ENCODE measurements at places on chromosomes 4 and X.

GRCh38 chr4:37656649-37657048 lies 29.5 kb downstream of the RELL1 start:
- DNase-seq, result no peak

GRCh38 chr4:139562067-139562684 lies 6.2 kb upstream of the SETD7 start:
- DNase-seq, result no peak

DNA sequence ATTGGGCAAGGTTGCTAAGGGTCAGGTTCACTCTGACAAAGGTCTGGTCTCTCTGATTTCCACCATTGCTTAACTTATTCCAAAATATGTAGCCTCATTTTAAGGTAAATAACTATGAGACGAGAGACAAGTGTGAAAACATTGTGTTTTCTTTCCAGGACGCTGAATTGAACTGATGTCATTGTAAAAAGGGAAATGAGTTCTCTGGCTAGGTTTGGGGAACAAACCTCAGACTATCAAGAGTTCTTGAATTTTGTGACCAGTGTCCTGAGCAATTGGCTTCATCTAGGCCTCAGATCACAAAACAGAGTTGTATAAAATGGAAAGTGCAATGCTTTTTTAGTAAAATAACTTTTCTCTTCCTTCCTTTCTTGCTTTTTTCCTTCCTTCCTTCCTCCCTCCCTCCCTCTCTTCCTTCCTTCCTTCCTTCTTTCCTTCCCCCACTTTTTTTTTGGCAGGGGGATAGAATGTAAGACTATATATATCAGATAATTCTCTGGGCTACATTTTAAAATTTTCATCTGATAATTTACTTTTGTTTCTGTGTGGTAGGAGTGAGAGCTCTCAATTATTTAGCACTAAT lies 30.8 kb upstream of the CXCL8 start:
- no peak for DNase-seq

DNA sequence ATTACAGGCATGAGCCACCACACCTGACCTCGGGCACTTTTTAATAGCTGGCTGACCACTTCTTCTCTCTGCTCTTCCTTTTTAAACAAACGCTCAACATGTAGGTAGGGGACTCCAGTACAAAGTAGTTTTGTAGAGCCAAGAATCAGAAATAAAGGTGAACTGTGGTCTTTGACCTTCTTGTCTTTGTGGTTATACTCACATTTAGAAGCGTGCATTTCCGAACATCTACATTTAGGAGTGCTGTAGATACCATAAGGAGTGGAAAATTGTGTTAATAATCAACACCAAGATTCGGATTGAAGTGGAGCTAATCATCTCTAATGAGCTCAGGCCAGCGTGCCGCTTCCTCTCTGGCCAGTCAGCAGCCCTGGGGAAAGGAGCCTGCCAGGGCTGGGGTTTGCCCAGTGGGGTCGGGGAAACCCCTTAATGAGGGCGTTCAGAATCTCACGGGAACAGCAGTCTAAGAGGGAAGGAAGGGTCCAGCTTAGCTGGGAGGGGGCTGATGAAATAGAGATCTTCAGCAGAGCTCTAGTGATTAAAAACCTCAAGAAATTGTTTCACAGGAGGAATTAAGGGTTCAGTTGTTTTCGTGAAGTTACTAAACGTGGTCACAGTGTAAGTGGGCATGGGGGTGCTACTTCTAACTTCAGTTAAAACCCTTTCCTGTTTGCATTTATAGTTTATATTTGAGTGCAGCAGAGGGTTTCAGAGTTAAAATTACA lies 81.2 kb downstream of the GAB1 start:
- no peak for DNase-seq

DNA sequence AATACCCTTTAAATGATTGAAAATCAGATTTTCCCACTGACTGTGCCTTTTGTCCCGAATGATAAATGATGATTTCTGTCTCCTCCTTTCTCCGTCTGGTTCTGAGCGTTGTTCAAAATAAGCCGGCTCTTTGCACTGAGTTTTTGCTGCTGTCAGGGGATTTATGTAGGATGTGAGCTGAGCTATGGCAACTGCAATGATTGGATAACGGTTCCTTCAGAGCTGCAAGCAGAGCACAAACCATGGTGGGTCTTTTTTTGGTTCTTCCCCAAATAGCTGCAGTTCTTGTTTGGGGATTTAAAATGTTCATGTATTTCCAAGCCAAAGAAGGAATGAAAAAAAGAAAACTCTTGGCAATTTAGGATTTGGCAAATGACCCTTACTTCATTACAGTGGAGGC lies 124.5 kb upstream of the CASK start:
- no peak for DNase-seq

DNA sequence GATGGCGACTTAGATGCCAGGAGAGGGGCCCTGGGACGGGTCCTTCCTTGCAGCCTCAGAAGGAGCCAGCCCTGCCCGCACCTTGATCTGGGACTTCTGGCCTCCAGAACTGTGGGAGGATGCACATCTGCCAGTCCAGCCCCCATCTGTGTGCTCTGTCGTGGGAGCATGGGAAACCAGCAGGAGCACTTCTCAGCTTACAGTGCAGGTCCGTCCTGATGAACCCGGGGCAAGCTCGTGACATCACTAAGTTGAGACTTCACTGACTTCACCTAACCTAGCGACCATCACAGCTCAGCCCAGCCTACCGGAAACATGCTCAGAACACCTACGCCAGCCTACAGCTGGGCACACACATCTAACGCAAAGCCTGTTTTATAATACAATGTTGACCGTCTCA lies 38.1 kb downstream of the ABLIM2 start:
- DNase-seq, result peak; percentile 22

DNA sequence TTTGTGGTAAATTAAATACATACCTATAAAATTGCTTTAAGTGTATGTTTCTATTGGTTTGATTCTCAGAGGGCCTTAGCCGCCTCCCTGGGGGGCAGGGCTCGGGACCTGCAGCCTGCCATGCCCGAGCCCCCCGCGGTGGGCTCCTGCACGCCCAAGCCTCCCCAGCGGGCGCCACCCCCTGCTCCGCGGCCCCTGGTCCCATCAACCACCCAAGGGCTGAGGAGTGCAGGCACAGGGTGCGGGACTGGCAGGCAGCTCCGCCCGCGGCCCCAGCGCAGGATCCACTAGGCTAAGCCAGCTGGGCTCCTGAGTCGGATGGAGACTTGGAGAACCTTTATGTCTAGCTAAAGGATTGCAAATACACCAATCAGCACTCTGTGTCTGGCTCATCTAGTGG lies 108.3 kb upstream of the INPP4B start:
- DNase-seq, result no peak

DNA sequence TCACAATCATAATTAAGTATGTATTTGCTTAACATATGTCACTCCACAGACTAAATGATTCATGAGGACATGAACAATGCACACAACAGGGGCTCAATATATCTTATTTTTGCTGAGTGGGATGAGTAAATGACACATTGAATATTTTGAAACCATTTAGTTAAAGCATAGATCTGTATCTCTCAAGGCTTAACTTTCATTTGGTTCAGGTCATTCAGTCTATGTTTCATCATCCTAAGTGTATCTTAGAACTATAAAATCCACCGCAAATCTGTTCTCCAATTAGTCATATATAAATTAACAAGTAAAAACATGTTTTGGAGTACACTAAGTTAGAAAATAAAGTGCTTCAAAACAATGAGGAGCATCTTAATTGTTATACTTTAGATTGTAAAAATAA lies 45.8 kb downstream of the AREG start:
- DNase-seq, result no peak

DNA sequence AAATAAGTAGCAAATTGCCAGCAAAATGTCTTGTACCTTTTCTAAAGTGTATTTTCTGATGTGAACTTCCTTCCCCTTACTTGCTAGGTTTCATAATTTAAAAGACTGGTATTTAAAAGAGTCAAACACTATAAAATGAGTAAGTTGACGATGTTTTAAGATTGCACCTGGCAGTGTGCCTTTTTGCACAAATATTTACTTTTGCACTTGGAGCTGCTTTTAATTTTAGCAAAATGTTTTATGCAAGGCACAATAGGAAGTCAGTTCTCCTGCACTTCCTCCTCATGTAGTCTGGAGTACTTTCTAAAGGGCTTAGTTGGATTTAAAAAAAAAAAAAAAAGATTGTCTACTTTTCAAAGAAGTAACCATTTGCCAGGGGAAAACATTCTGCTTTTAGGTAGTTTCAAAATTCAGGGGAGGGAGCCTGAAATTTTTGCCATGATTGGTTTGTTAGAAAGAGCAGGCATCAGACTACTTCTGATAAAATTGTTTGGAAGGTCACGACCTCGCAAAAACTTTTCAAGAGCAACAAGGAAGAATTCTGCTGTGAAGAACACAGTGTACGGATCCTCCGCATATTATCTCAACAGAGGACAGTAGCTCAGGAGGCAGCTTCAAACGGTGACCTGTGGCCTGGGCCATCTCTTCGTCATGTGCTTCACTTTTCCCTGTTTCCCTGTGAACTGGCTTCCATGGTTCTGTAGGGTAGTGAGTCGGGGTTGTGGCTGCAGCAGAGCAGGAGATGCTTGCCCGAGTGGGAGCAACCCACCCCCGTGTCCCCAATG lies 66.1 kb downstream of the CDS1 start:
- DNase-seq, result no peak
